Activated CD4-positive, alpha-beta T cell treated with anti-CD3 and anti-CD28 coated beads for 4 hours (primary cell): ENCODE measurements at places on chromosomes 6 and 20.

- no peak for DNase-seq
Measured at GRCh38 chr6:150191809-150192208, 49.0 kb downstream of the PPP1R14C start.

- no peak for DNase-seq
Measured at GRCh38 chr6:113149511-113149910, 707.6 kb upstream of the MARCKS start.

- DNase-seq, result no peak
Measured at GRCh38 chr20:16069389-16070010, 503.7 kb downstream of the KIF16B start.

DNA sequence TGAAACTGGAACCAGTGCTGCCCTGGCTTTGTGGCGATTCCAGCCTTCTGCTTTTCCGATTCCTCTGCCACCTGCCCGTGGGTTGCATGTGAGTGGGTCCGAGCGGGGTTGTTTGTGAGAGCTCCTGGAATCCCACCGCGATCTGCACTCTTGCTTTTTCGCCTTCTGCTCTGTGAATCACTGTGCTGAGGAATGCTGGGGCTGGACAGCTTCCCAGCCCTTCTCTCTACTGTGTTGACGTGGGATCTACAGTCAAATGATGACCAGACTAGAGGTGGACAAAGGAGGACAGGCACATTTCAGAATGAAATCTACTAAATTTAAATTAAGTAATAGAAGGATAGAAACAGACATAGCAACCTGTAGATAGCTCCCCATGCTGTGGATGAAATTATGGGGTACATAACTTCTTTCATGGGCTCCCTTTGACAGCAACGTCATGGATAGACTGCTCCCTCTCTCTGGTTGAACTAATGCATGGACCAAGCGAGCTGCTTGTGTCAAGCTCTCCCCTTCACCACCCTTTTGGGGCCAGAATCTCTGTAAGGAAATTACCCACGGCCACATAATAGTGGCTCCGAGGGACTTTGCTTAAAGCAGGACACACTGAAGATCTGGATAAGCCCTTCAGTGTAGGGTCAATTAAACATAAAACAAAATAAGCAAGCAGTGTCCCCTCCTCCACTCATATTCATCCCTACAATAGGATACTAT, 2.0 kb downstream of the FNDC1 start:
- no peak for DNase-seq

DNA sequence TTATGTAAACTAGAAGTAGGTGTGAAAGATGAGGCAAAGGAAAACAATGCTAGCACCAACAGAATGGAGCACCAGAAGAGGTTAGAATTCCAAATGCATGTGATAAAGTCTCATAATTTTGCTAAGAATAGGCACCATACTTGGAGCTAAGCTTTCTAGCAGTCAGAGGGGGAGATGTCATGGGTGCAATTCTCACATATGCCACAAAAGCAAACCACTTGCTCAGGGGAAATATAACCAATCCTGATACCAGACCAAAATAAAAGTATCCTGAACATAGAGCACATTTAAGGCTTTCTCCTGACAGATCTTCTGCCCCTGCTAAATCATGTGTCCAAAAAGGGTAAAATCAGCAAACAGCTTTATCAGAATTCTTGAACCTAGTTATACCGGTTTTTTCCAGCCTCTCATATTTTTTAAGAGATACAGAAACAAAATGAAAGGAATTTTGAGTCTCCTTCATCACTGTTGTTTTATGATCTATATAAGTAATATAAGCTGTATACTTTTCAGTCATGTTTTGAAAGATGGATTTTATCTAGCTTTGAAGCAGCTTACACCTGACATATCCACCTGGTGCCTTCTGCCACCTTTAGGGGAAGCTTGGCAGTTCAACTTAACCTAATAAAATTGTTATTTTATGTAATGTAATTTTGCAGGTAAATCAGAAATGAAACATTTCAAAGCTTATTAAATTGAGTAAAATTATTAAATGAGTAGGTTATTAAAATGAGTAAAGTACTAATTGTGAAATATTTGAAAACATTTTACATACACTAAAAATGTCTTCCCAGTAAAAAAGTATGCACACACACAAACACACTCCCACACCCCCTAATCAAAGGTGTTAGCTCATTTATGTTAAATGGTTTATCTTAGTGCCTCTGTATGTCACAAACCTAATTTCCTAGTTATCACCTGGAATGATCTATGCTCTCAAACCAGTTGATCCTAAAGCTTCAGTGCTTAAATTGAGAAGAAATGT, 2.8 kb downstream of the SPO11 start:
- DNase-seq, result no peak

- DNase-seq, result no peak
Measured at GRCh38 chr6:152458648-152459644, 178.2 kb downstream of the SYNE1 start.

DNA sequence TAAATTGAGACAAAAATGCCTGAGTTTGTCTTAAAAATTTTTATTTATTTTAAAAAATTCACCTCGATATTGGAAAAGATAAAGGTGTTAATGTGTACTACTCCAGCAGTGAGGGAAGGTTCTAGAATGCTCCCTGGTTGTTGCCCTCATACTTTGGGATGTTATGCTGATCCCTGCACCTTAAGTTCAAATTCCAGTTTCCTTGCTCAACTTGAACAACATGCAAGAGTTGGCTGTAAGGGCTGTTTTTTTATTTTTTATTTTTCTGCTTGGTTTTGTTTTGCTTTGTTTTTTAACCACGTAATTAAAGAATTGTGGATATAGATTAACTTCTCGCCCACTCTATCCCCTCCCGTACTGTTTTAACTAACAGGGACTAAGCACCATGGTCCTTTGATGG, 158.7 kb upstream of the CITED2 start:
- no peak for DNase-seq

GRCh38 chr6:147648916-147649315, 140.4 kb downstream of the SAMD5 start:
- DNase-seq, result no peak

DNA sequence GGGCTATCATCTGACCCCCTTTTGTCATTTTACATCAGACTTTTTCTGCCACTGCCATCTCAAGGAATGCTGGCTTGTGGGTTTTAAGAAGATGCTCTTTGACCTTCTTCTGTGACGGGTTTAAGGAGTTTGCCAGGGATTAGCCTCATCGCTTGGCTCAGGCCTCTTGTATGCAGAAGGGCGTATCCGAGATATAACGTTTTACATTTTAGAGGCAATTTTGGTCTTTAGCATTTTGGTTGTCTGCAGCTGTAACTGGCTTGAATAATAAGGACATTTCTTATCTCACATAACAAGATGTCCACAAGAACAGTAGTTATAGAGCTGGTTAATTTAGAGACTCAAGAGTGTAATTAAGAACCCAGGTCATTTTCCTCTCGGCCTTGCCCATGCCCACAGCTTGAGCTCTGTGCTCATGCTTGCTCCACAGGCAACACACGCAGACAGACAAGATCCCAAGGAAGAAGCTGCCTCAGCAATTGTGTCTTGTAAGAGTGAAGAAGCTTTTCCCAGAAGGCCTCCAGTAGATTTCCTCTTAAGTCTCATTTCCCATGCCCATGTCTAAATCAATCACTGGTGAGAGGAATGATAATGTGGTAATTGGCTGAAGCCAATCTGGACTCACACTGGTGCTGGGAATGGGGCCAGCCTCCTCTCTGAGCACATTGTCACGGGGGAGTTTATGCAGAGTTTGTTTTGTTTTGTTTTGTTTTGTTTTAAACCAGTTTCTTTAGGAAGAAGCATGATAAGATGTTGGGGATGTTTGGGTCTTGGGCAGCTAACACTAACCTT, 36.8 kb downstream of the PTCHD4 start:
- DNase-seq, result no peak

GRCh38 chr6:157135691-157136090, 187.6 kb downstream of the TMEM242 start:
- DNase-seq, result no peak

GRCh38 chr6:156946370-156946936, 169.3 kb downstream of the ARID1B start:
- no peak for DNase-seq

GRCh38 chr6:22306741-22307466, 10.1 kb upstream of the PRL start:
- DNase-seq, result no peak

GRCh38 chr6:46331461-46331860, 159.8 kb downstream of the RCAN2 start:
- DNase-seq, result no peak

DNA sequence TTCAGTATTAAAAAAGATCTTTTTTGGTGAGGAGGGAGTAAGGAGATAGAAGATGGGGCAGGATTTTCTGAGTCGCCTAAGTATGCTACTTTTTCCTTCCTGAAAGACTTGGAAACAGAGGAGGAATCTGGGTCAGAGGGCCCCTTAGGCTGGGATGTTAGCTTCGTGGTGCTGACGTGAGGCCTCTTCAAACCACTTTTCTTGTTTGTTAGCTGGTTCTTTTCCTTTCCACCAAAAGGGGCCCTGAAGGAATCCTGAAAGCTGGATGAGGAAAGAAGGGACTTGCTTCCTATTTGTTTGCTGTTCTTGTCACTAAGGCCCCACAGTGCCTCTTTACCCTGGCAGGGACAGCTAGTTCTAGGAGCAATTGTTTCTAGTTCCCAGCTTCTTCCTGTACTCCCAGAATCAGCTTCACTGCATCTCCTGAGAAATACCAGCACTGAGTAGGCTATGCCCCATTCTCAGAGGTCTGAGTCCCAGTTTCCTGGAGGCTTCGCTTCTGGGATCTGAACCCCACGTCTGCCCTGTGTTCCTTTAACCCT, 2.2 kb upstream of the IL20RA start:
- DNase-seq, result no peak

DNA sequence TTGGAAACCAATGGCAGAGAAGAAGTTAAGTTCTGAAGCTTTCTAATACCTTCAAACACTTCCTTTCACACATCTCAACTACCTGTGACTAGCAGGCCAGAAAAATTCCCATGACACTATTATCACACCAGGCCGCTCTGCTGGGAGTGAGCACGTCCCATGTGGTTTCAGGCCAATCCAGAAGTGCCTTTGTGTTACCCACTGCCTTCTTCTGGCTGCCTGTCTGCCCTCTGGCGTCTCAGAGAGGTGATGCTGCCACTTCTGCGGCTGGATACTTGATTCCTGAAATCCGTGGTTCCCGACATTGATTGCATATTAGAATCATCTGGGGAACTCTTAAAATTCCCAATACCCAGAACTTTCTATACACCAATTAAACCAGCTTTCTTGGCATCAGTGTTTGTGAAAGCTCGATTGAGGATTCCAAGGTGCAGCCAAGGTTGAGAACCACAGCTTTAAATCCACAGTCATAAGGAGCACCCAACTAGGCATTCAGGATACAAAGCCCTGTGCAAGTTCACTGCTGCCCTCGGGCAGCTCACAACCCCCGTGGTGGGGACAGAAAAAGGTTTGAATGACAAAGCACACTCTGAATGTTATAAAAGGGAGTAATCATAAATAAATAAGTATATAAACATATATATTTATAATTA, 65.6 kb downstream of the STMND1 start:
- no peak for DNase-seq

DNA sequence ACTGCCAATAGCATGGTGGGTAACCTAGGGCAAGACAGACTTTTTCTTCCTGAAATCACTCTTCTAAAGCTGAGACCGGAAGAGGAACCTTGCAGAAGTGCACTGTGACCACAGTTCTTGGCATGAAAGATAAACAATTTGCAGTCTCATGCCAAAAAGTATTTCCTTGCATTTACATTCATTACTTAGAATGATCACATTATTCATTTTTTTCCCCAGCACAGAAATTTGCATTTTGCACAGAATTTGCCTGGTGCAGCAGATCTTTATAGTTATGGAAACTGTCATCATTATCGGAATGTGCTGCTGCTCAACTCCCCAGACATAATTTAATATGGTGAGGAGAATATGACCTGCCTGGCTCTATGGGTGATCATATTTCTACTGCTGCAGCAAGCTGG, 42.2 kb upstream of the EDN3 start:
- DNase-seq, result no peak

GRCh38 chr6:130783416-130784107, 43.6 kb upstream of the SMLR1 start:
- DNase-seq, result no peak

DNA sequence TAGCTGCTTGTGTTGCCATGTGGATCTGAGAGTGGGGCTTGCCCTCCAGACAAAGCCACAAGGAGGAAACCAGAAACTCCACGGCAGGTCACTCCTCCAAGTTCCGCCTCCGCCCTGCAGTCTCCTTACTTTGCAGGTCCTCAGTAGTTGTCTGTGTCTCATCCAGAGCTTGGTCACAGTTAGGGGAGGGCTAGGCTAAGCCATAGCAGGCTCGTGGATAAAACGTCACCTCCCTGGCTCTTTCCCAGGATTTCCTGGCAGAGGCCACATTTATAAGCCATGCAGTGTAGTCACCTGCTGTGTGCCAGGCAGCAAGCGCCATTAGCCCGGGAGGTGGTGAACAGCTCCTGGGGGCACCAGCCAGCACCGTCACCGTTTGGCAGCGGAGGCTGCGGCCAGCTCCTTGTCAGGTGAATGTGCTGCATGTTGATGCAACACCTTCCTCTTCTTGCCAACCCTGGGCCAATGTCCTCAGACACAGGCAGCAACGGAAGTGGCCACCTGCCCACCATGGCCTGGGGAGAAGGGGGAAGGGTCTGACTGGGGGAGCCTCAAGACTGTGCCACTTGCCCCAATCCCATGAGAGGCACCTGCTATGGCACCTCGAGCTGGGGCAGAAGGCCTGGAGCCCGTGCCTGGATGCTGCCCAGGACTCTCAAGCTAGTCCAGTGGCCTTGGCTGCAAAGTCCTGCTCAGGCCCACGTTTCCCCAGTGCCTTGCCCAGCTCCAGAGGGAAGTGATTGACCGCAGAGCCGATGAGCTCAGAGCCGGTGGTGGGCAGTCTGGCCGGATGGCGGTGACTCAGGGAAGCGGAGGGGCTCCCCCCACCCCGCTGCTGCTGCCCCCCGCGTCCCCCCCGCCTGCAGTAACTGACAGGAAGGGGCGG, 39.0 kb upstream of the SLCO4A1 start:
- no peak for DNase-seq

DNA sequence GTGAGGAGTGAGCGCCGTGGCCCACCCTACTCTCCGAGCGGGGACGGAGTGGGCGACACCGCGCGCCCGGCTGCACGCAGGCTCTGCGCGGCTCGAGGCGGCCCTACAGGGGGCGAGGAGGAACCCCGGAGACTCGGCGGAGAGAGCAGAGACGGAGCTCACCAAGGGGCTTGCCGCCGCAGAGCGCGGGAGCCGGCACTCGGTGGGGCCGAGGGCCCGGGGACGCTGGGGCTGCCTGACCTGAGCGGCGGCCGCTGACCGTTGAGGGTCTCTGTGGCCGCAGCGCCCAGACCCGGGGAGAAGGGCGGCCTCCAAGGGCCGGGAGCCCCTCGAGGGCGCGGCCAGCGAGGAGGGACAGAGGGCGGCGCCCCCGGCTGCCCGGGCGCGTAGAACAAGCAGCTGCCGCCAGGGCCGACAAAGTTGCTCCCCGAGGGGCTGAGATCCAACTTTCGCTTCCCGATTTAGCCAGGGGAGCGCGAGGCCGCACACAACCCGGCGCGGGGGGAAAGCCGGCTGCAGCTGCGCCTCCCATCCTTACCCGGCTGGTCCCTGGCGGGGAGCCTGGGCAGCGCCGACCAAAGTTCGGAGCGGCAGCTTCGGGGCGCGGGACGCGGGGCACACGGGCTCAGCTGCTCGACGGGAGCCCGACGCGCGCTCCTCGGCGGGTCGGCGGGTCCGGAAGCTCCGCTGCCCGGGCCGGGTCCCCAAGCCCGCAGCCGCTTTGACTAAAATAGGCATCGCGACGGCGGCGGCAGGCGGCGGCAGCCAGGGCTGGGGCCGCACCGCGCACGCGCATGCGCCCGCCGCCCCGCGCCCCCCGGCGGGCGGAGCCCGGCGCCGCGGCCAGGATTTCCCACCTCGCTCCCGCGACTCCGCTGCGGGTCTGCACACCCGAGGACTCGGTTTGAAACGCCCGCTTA, 43.1 kb downstream of the POPDC3 start:
- DNase-seq, result no peak

- DNase-seq, result peak; percentile 51
Measured at GRCh38 chr6:157020881-157021343, 243.7 kb downstream of the ARID1B start.
